Mesendoderm (in vitro differentiated cells): ENCODE measurements at places on chromosomes 2 and 18.
A peak's percentile ranks its signal among the peaks of the same experiment; 100 is the strongest.

- H3K27ac ChIP-seq: peak overlapping the region; percentile 17
- H3K4me1 ChIP-seq: no peaks in the 10 kb centered on the region
- H3K36me3 ChIP-seq: no peaks in the 10 kb centered on the region
- H3K4me3 ChIP-seq: peak overlapping the region; percentile 80
- DNase-seq: peak; percentile 27
- H3K27me3 ChIP-seq: no peaks in the 10 kb centered on the region
Observed at GRCh38 chr2:128026448-128027277, 1.2 kb downstream of the SAP130 start.

GRCh38 chr2:64700133-64700809 is 46.6 kb upstream of the SERTAD2 start:
- H3K4me3 ChIP-seq: no peak overlapping the region
- no peak for DNase-seq
- no peaks in the 10 kb centered on the region for H3K27me3 ChIP-seq
- no peaks in the 10 kb centered on the region for H3K36me3 ChIP-seq

DNA sequence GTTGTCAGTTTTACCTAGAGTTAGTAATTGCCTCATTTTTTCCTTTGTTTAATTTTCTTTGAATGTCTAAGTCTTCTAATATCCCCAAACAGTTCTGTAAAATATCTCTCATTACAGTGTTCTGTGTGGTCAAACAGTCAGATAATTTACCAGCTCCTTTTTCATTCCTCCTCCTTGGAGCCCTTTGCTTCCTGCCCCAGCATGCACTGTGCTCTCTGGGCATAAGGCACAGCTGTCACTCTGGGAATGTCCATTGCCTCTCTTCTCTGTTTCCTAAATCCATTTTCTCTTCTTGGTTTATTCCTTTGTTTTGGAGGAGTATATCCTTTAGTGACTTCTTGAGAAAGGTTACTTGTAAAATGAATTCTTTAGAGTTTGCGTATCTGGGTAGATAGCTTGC is 139.3 kb downstream of the PLCL1 start:
- H3K36me3 ChIP-seq: no peaks in the 10 kb centered on the region
- no peaks in the 10 kb centered on the region for H3K4me1 ChIP-seq
- H3K4me3 ChIP-seq: no peak overlapping the region
- H3K27ac ChIP-seq: no peak overlapping the region
- H3K27me3 ChIP-seq: no peaks in the 10 kb centered on the region

DNA sequence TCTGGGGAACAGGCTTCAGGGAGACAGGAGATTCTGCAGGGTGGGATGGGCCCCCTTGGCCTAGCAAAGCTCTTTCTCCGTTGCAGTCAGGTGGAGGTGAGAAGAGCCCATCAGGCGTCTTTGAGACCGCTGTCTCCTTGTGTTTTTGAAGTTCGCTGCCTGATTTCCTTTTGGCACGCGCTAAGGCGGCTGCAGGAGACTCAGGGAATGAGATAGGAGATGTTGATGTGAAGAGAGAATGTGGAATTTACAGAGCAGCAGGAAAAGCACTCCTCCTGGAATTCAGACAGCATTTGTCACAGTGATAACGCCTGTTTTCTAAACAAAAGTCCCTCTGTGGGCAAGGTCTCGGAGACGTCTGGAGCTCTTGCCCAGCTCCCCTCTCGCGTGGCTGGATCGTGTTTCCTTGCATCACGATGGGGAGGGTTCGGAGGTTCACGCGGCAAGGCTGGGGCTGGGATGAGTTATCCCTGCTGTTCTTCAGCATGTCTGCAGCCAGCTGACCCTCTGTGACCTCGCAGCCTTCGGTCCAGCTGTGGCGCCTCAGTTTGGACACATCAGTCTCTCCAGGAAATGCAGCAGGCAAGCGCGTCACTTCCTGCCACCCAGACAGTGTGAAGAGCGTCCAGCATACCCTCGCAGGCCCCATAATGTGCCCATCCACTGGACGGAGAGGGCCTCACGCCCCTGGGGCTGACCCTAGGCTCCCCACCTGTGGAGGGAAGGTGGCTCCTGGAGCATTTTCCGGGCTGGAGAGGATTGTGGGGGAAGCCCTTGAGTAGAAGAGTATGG is 30.2 kb downstream of the GLI2 start:
- peaks cover 25% of the 10 kb centered on the region for H3K4me1 ChIP-seq
- H3K36me3 ChIP-seq: no peaks in the 10 kb centered on the region
- peak overlapping the region; percentile 74 for H3K27ac ChIP-seq
- DNase-seq: peak; percentile 97
- H3K4me3 ChIP-seq: no peak overlapping the region

GRCh38 chr2:202064171-202064880 is 8.7 kb upstream of the KIAA2012 start:
- H3K36me3 ChIP-seq: no peaks in the 10 kb centered on the region
- H3K27me3 ChIP-seq: no peaks in the 10 kb centered on the region
- H3K4me3 ChIP-seq: no peak overlapping the region

GRCh38 chr2:173058097-173058496 is 17.5 kb upstream of the MAP3K20 start:
- H3K4me3 ChIP-seq: no peak overlapping the region
- H3K4me1 ChIP-seq: no peaks in the 10 kb centered on the region
- no peaks in the 10 kb centered on the region for H3K27me3 ChIP-seq
- no peak for DNase-seq

DNA sequence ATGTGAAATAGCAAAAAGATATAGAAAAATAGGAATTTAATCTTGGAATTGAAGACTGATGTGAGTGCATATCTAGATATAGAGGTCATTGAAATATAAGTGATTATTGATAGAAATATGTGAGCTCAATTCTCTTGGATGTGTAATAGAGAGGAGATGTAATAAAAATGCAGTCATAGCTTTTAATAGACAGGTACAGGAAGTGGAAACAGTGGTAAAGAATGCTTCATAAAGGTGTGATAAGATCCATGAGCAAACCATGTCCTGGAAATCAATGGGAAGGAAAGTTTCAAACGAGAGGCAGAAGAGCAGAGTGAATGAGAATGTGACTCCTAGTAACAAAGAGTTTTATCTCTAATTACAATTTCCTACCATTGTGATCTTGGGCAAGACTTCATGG is 634.7 kb upstream of the ZNF804A start:
- DNase-seq: no peak
- no peak overlapping the region for H3K27ac ChIP-seq
- H3K4me3 ChIP-seq: no peak overlapping the region

DNA sequence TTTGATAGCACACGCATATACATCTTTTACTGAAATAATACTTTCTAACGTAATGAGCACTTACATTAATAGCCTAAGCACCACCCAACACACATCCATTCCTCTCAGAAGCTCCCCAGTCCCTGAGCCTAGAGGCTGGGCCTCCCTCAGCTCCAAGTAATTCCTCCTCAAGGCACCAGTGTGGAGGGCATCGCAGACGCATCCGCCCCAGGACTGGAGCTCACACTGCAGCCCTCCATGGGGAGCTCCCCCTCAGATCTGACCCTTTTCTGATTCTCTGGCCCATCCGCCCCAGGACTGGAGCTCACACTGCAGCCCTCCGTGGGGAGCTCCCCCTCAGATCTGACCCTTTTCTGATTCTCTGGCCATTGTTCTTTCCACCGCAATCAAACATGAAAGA is 60.4 kb upstream of the SNTG2 start:
- no peaks in the 10 kb centered on the region for H3K4me1 ChIP-seq
- H3K27ac ChIP-seq: no peak overlapping the region
- no peak overlapping the region for H3K4me3 ChIP-seq
- no peaks in the 10 kb centered on the region for H3K27me3 ChIP-seq
- no peak for DNase-seq

- H3K4me1 ChIP-seq: no peaks in the 10 kb centered on the region
- peak; percentile 39 for DNase-seq
- no peak overlapping the region for H3K27ac ChIP-seq
- no peaks in the 10 kb centered on the region for H3K36me3 ChIP-seq
- H3K27me3 ChIP-seq: peaks cover 7% of the 10 kb centered on the region
Observed at GRCh38 chr2:238237431-238238135, 2.3 kb downstream of the HES6 start.

DNA sequence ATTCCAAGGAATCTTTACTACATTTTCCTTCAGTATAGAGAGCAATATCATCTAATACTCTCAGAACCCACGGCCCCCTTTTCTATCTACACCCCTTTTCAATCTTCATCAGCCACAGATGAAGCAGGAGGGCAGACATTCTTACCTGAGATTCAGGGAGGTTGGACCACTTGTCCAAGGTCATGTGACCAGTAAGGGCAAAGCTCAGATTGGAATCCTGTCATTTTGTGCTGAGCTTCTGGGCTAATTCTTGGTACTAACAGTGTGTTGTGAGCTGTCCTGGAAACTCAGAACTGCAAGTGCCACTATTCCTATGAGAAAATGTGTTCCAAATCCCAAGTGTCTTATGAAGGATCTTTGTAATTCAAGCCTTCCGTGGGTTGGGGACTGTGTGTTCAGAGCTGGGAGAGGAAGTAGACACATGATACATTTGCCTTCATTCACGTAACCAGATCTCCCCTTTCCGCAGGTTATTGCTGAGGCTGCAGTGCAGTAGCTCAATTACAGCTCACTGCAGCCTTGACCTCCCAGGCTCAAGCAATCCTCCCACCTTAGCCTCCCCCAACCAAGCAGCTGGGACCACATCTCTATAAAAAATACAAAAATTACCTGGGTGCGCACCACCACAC is 3.3 kb downstream of the CHRNA1 start:
- H3K27me3 ChIP-seq: no peaks in the 10 kb centered on the region
- no peak overlapping the region for H3K27ac ChIP-seq
- no peak for DNase-seq
- no peak overlapping the region for H3K4me3 ChIP-seq
- no peaks in the 10 kb centered on the region for H3K36me3 ChIP-seq

- H3K4me3 ChIP-seq: no peak overlapping the region
- H3K27me3 ChIP-seq: no peaks in the 10 kb centered on the region
- H3K4me1 ChIP-seq: no peaks in the 10 kb centered on the region
- no peak for DNase-seq
Observed at GRCh38 chr2:75076088-75076487, 117.6 kb downstream of the POLE4 start.

DNA sequence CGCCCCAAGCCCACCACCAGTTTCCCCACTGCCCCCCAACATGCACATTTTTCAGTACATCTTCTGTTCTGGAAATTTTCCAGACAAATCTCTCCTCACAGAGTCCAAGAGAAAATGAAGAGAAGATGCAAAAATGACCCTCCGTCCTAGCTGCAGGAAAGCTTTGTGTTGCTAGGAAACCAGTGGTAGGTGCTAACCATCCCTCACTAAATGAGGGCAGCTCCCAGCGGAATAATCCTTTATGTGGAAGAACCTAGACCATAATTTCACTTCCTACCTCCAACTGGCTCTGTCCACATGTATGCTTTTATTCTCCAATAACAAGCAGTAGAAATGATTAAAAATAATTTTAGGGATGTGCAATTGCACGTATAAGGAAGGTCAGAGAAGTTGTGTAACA is 311.9 kb upstream of the EPHA4 start:
- no peak for DNase-seq
- H3K27ac ChIP-seq: no peak overlapping the region
- no peaks in the 10 kb centered on the region for H3K4me1 ChIP-seq
- no peaks in the 10 kb centered on the region for H3K27me3 ChIP-seq

DNA sequence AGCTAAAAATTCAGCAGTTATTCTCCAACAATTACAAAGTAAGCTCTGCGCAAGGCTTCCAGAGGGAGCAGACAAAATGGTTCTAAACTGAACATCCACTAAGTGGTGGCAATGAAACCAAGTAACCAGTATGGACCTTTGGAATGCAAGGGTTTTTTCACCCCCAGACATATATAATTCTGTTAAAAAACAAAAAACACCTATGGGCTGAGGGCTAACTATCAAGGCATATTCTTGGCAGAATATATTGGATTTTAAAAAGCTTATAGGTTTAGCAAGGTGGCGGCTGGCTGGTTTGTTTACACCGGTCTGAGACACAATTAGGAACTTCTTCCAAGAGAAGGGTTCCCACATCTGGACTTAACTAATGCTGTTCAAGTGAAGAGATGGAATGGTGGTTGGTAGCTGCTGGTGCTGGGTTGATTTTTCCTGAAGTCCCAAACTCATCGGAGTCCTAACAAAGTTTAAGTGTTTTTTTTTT is 2.8 kb downstream of the ZFP36L2 start:
- H3K27ac ChIP-seq: no peak overlapping the region
- H3K36me3 ChIP-seq: no peaks in the 10 kb centered on the region
- DNase-seq: no peak
- peak overlapping the region; percentile 42 for H3K4me3 ChIP-seq
- peaks cover 14% of the 10 kb centered on the region for H3K4me1 ChIP-seq

- H3K36me3 ChIP-seq: no peaks in the 10 kb centered on the region
- H3K4me1 ChIP-seq: no peaks in the 10 kb centered on the region
- H3K4me3 ChIP-seq: peak within 1 kb of the TSS; percentile 50
- DNase-seq: peak; percentile 80
Observed at GRCh38 chr2:206442833-206443734, at the start of gene ADAM23. Gene ADAM23, plus strand, starts transcription at chr2:206443532. Its CDS starts 335 bp downstream, at chr2:206443867.

DNA sequence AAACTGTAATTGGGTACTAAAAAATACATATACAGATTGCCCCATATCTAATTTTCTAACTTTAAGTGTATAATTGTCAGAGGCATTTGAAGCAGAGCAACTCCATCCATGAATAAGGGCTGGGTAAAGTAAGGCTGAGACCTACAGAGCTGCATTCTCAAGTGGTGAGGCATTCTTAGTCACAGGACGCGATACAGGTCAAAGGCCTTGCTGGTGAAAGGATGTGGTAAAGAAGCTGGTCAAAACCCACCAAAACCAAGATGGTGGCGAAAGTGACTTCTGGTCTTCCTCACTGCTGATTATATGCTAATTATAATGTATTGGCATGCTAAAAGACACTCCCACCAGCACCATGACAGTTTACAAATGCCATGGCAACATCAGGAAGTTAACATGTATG is 50.0 kb downstream of the SLC8A1 start:
- no peaks in the 10 kb centered on the region for H3K27me3 ChIP-seq
- H3K36me3 ChIP-seq: no peaks in the 10 kb centered on the region
- no peak overlapping the region for H3K27ac ChIP-seq
- no peak overlapping the region for H3K4me3 ChIP-seq
- H3K4me1 ChIP-seq: no peaks in the 10 kb centered on the region

DNA sequence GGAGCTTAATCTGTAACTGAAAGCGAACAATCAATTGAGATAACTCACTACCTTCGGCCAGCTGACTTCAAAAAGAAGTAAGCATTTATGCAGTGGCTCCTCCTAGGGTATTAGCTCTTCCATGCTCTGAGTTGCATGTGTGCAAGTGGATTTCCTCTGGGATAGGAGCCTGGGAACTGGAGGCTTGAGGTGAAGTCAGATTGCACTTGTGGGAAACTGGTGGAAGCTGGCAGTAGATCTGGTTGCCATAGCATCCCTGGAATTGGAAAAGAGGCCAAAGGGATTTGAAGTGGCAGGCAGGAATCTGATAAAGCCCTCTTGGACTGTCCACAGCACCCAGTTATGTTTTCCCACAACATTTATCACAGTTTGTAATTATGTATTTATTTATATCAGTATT is 50.6 kb upstream of the FMNL2 start:
- no peaks in the 10 kb centered on the region for H3K36me3 ChIP-seq
- no peaks in the 10 kb centered on the region for H3K4me1 ChIP-seq
- H3K27me3 ChIP-seq: no peaks in the 10 kb centered on the region
- no peak overlapping the region for H3K27ac ChIP-seq

GRCh38 chr2:23619941-23620340 is 235.0 kb downstream of the KLHL29 start:
- no peak overlapping the region for H3K4me3 ChIP-seq
- DNase-seq: no peak
- no peak overlapping the region for H3K27ac ChIP-seq
- H3K27me3 ChIP-seq: no peaks in the 10 kb centered on the region
